ENCODE measurements at places on chromosomes 13 and 19.

DNA sequence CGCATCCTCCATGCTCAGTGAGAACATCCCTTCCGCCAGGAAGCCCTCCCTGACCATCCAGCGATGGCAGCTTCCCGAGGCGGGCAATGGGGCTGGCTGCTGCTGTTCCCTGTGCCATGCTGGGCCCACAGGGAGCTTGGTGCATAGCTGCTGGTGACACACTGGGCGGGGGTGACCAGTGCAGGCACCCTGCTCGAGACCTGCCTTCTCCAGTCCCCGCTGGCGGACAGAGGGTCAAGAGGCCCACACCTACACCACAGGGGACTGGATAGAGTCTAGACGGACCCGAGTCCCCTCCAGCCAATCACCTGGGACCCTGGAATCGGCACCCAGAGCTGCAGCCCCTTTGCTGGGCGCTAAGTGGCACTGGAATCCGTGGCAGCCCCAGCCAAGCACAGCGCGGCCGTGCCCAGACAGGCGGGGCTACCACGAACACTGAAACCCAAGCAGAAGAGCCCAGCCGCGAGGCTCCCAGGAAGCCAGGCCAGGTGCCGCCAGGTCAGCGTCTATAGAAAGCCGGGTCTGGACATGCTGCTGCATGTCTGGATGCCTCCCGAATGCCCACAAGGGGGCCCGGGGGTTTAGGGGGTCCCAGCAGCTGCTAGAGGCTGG lies 9.0 kb upstream of the TBXA2R start:
- no peak for DNase-seq

DNA sequence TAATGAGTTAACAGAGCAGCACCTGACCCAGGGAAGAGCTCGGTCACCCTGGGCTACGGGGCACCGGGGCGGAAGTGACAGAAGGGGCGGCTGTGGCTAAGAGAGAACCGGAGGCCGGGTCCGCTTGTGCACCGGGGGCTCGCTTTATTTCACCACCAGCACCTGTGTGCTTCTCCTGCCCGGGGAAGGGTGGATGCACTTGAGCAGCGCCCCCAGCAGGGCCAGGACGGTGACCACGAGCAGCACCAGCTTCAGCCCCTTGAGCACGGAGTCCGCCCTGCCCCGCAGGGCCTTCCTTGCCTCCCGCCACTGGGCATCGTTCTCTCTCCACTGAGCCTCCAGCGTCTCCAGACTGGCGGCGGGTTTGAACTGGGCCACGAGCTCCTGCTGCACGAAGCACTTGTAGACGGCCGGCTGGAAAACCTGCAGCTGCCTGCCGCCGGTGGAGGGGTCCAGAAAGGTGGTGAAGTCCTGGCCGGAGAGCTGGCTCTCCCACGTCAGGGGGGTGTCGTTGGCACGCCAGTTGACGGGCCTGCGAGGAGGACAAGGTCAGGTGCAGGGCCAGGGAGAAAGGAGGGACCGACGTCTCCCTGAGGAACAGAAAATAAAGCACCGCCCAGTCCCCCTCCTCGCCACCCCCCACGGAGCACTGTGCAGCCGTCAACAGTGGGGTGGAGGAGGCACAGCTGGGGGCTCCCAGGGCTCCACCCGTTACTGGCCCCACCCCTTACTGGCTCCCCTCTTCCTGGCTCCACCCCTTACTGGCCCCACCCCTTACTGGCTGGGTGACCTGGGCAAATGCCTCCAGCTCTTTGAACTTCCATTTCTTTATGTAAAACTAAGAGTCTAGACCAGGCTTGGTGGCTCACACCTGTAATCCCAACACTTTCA lies 3.6 kb downstream of the FAM187B start:
- DNase-seq, result no peak

DNA sequence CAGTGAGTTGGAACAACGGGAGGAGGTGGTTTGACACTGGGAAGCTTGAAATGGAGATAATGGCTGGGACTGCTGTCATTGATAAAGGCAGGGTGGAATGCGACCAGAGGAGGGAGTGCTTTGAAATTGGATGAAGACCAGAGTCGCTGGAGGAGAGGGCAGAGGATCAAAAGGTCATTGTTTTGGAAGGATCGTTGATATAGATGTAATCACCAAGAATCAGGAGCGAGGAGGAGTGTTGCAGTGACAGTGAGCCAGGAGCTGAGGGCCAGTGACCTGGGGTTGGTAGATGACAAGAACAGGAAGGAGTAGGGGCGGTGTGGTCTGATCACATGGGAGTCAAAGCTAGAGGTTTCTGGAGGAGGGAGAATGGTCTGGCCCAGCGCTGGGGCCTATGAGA lies 25.3 kb downstream of the TM9SF2 start:
- DNase-seq, result no peak

DNA sequence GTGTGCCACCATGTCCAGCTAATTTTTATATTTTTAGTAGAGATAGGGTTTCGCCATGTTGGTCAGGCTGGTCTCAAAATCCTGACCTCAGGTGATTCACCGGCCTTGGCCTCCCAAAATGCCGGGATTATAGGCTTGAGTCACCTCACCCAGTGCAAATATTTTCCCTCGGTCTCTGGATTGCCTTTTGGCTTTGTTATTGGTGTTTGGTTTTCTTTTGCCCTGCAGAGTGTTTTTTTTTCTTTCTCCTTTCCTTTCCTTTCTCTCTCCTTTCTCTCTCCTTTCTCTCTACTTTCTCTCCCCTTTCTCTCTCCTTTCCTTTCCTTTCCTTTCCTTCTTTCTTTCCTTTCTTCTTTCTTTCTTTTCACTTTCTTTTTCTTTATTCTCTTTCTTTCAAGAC lies 33.2 kb downstream of the KDM4B start:
- DNase-seq, result no peak

DNA sequence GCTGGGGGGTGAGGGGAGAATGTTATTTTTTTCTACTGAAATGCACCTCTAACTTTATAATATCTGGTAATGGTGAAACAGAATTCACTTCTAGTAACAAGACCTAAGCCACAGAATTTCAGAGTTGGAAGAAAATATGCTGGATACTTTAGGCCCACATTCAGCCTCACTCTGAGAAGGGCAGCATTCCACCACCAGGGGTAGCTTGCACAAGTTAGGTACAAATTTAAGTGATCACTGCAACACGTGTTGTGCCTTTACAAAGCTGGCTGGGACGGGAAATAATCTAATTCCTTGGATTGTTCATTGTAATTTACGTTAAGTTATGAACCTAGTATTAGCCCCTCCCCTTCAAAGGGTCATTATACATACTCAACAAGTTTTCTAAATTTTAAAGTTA lies 192.3 kb downstream of the RGCC start:
- DNase-seq, result no peak

DNA sequence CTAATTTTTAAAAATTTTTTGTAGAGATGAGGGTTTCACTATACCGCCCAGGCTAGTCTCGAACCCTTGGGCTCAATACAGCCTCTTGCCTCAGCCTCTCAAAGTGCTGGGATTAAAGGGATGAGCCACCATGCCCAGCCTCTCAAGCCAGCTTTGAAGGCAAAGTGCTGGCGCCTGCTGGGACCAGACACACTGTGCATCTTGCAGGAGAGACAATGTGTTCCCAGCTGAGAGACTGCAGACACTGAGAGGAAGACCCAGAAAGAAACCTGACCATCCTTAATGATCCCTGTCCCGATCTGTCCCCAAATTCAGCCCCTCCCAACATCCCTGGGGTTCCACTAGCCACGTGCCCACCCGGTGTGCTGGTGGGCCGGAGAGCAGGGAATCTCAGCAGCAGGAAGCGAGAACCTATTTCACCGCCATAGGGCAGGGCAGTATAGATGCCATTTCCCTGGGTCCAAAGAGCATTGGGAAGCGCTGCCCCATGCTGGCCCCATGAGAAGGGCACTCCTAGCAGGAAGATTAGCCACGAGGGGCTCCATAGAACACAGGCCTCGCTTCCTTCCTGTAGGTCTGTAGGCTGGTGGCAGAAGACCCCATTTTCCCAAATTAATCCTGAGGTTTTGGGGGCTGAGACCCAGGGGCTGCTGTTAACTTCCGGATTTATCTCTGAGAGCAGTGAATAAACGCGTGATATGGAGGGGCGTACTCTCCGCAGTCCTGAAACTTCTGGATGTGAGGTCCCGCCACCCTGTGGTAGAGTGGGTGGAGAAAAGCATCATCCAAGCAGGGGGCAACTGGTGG lies 968 bp downstream of the RAVER1 start:
- no peak for DNase-seq

GRCh38 chr13:91270031-91270430 lies 77.5 kb upstream of the MIR17HG start:
- no peak for DNase-seq

- no peak for DNase-seq
Observed at GRCh38 chr13:76647550-76647949, 238.7 kb downstream of the KCTD12 start.

GRCh38 chr19:29485293-29485692 lies 40.5 kb upstream of the VSTM2B start:
- DNase-seq, result no peak

DNA sequence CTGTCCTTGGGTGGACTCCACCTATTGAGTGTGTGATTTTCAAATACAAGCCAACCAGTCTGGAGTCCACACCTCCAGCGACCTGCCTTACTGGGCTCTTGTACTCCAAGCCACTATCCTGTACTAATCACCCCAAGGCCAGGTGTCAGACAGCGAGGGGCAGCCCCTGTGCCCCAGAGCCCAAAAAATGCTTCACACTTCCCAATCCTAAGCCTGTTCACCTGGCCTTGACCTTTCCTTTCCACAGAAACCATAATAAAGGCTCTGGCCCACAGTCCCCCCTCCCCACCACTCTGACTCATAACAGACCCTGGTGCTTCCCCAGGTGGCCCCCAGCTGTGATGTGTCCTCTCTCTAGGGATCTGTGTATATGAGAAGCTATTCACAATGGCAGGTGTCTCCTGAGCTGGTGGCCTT lies 3.9 kb downstream of the CD209 start:
- no peak for DNase-seq

Data from stimulated activated CD8-positive, alpha-beta memory T cell treated with anti-CD3 and anti-CD28 coated beads, Interleukin-7, amount 100 ng/mL, for 1 hour (primary cell).